ENCODE measurements at places on chromosomes 4 and X.

GRCh38 chr4:112128452-112128851 lies 16.8 kb upstream of the FAM241A start:
- DNase-seq = no peak

GRCh38 chr4:17397611-17398010 lies 114.3 kb downstream of the QDPR start:
- DNase-seq = no peak

- DNase-seq = no peak
Measured at GRCh38 chr4:9970399-9971011, 50.8 kb downstream of the SLC2A9 start.

- no peak for DNase-seq
Measured at GRCh38 chr4:175440786-175441185, 371.3 kb downstream of the GPM6A start.

DNA sequence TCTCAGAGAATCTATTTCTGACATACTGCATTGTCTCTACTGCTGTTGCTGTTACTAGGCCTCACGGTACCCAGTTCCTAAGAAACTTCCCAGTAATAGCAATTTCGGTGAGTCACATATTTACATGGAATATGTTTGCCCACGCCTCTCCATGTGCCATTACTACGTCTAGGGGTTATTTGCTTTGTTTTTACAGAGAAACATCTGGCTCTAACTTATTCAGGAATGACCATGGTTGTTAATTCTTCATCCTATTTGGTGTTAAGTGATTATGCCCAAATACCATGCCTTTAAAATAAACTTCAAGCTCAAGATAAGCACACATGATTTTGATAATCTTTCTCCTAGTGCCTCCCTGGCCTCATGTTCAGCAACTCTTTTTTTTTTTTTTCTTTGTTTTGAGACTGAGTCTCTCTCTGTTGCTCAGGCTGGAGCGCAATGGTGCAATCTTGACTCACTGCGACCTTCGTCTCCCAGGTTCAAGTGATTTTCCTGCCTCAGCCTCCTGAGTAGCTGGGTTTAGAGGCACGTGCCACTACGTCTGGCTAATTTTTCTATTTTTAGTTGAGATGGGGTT lies 101.0 kb upstream of the HS3ST1 start:
- DNase-seq = no peak

DNA sequence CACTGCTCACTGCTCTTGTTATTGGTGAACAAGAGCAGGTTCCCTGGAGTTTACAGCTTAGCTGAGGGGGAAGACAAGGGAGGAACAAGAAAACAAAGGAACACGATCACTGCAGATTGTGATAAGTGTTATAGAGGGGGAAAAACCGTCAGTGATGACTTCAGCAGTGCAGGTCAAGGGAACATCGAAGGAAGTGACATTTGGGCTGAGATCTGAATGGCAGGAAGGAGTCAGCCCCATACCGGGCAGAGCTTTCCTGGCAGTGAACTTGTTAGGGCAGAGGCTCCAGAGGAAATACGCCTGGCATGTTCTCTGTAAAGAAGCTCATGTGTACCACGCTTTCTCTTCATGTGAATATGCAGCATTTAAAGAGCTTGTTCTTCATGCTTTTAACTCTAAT lies 78.1 kb downstream of the LDB2 start:
- DNase-seq = no peak

- DNase-seq = no peak
Measured at GRCh38 chr4:8904041-8904501, 32.4 kb upstream of the HMX1 start.

- DNase-seq = no peak
Measured at GRCh38 chr4:121707344-121707743, 10.6 kb upstream of the ANXA5 start.

DNA sequence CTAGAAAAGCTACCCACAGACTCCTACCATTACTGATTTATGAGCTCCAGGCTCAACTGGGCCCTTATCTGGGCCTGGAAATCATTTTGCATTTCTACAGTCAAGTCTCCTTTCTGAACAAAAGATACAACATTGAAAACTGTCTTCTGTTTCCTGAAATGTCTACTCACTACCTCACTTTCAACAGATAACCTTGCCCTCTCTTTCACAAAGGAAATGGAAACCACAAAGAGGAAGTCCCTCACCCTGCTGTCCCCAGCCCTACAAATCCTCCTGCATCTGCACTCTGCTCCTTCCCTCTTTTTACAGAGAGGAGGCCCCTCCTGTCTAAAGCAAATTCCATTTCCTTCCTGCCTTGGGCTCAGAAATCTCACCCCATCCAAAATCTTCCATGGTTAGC lies 24.8 kb upstream of the CYBB start:
- peak; percentile 41 for DNase-seq

DNA sequence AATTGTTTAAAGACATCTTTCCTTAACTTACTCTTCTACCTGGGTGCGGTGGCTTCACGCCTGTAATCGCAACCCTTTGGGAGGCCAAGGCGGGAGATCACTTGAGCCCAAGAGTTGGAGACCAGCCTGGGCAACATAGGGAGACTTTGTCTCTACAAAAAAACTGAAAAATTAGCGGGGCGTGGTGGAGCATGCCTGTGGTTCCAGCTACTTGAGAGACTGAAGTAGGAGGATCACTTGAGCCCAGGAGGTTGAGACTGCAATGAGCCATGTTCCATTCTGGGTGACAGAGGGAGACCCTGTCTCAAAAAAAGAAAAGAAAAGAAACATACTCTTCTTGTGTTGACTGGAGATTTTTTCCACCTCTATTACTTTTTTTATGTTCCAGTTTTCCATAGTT lies 181.9 kb downstream of the RAPGEF2 start:
- DNase-seq = no peak

DNA sequence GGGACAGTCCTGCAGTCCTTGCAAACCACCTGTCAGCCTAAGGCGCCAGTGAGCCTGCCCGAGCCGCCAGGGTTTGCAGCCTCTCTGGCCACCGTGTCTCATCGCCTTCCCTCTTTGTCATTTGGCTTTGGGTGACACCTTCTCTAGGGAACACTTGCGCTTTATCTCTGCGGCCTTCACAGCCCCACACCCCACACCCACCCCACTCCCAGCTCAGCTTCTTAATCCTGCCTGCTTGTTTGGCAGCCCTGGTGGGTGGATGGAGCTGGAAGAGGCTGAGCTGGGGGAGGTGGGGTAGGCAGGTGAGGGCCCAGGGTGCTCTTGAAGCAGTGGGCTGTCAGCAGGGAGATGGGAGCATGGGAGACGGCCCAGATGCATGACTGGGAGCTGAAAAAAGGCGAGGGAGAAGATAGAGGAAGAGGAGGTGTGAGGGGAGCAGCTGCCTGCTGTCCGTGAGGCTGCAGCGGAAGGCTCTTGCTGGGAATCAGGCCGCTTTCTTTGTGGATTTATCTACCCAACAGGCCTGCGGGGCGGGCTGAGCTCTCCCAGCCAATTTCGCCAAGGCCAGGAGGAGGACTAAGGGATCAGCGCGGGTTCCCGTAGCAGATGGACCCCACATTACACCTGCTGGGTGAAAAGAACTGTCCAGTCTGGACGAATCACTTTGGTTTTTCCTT lies 97.5 kb upstream of the STOX2 start:
- DNase-seq = no peak

- no peak for DNase-seq
Measured at GRCh38 chr4:61540944-61541343, 340.8 kb downstream of the ADGRL3 start.

GRCh38 chr4:6834867-6835266 lies 52.3 kb downstream of the KIAA0232 start:
- DNase-seq = no peak

- no peak for DNase-seq
Measured at GRCh38 chrX:24175276-24175675, 25.7 kb downstream of the ZFX start.

- no peak for DNase-seq
Measured at GRCh38 chr4:48193096-48193836, 59.2 kb upstream of the TXK start.

DNA sequence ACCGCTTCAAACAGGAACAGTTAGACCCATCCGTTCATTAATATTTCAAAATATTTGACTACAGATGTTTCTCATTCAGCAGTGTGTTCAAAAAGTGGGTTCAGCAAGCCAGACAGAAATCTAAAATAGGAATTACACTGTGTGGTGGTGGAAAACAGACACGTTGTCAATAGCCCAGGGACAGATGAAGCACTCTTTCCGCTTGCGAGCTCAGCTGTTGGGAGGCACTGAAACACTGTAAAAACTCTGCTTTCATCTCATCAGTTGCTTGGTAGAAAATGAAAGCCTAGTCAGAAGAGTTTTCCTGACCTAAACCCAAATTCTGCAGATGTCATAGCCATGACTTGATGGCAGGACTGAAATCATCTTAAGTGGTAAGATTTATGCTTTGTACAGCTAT lies 38.5 kb downstream of the LRP2BP start:
- no peak for DNase-seq

GRCh38 chr4:7530082-7530481 lies 95.4 kb upstream of the PSAPL1 start:
- DNase-seq = no peak

GRCh38 chr4:117293784-117294183 lies 208.4 kb upstream of the TRAM1L1 start:
- DNase-seq = no peak

GRCh38 chrX:24426340-24426913 lies 38.7 kb upstream of the PDK3 start:
- no peak for DNase-seq

GRCh38 chr4:36267486-36268268 lies 13.7 kb upstream of the DTHD1 start:
- peak; percentile 24 for DNase-seq

- no peak for DNase-seq
Measured at GRCh38 chr4:139808808-139809756, 143.5 kb downstream of the MGST2 start.

- DNase-seq = peak; percentile 72
Measured at GRCh38 chr4:189202182-189202868, 738.3 kb upstream of the FRG1 start.

DNA sequence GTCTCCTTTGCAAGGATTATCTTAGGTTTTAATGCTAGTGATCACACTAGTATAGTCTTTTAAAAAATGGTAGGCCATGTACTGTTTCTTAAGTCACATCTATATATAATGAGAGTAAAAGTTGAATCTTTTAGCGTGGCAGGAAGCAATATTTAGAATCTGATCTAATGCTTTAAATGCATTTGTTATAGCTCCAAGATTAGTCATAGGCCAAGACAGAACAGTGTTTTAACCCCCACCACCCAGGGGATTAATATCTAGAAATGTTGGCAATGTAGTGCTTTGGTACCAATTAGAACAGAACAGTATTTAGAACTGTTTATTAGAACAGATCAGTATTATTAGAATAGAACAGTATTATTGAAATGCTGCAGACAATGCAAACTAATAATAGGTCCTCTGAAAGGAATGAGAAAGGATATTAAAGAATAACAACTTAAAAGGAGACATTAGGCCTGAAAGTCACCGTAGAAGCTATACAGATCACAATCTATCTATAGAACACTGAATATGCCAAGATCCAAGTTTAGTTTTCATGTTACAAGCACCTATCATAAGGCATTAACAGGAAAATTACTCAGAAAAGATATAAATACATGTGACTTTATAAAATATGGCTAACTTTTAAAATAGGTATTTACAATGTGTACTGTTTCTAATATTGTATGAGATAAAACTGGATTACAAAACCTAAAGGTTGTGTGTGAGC lies 146.2 kb downstream of the NPNT start:
- no peak for DNase-seq

- DNase-seq = no peak
Measured at GRCh38 chr4:153222707-153223426, 18.6 kb downstream of the TRIM2 start.

DNA sequence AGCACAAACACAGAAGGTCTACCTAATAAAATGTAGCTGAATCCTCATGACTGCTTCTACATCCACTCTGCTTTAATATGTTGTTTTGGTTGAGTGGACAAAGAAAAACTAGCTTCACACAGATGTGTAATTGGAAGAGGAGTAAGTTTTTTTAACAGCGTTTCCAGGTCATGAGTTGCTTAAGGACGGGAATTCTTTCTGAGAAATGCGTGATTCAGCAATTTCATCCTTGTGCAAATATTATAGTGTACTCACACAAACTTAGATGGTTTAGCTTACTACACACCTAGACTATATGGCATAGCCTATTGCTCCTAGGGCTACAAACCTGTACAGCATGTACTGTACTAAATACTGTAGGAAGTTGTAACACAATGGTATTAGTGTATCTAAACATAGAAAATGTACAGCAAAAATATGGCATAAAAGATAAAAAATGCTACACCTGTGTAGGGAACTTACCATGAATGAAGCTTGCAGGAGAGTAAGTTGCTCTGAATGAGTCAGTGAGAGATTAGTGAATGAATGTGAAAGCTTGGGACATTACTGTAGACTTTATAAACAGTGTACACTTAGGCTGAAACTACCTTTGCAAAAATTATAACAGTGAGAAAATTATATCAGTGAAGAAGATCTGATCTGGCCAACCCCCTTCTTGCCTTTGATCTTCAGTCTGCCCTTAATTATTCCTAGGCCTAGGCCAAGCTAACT lies 70.8 kb upstream of the IL15 start:
- no peak for DNase-seq

DNA sequence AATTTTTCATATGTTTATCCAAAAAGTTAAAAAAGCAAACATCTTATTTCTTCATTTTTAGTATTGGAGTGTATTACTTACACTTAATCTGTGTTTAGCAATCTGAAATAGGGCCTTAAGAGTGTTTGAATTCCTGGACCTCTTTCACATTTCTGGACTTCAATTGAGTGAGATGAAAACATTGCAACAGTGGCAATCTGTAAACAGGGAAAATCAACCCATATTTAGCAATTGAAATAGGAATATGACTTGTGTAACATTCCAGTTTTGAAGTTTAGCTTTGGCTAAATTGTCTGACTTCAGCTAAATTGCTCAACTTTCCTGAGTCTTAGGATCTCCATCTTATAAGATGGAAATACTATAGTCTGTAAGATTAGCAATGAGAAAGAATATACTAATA lies 34.6 kb upstream of the FHL1 start:
- DNase-seq = no peak

DNA sequence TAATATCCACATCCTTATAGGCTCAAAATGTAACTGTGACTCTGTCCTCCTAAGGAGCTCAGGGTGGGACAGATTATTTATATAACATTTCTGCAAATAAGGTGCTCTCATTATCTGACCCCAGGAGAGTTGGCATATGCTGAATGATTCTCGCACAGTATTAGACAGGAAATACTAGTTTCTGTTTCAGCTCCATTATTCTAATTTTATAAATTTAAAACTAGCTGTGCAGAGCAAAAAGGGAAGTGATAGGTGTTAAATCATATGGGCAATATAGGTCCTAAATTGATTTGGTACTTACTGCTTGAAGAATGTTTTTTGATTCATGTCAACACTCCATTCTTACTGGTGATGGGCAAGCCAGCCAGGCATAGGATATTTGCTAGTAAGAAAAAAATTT lies 141.5 kb downstream of the GLRA2 start:
- DNase-seq = no peak

GRCh38 chr4:829761-830600 lies 4.1 kb upstream of the CPLX1 start:
- no peak for DNase-seq

Measured in T-helper 2 cell (primary cell).